Stimulated activated CD4-positive, alpha-beta T cell treated with anti-CD3 and anti-CD28 coated beads, Interleukin-4, amount 100 ng/mL, for 24 hours (primary cell): ENCODE measurements at places on chromosomes 3 and 15.

GRCh38 chr15:84834969-84835368 is 17.8 kb downstream of the ALPK3 start:
- DNase-seq, result no peak

GRCh38 chr3:121786485-121786884 is 36.9 kb upstream of the GOLGB1 start:
- DNase-seq, result no peak

- no peak for DNase-seq
Measured at GRCh38 chr3:140505213-140505612, 172.7 kb upstream of the TRIM42 start.

GRCh38 chr3:28308196-28308595 is 40.3 kb upstream of the ZCWPW2 start:
- DNase-seq, result no peak

DNA sequence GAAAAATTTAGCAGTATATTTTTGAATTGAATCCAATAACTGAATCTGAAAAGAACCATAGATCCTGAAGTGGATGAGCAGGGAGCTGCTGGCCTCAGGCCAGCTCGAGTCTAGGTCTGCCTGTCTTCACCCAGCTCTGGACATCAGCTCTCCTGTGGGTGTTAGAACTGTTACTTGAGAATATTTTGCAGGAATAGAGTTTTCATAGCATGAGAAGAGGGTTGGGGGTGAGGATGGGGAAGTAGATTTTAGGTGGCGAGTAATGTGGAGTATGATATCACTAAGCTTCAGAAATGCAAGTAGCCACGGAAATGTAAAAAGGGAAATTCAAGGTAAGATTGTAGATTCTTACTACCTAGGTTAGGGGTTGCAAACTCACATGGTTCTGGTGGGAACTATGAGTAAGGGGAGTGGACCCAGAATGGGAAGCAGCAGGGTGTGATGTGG is 6.2 kb downstream of the RAB8B start:
- no peak for DNase-seq

DNA sequence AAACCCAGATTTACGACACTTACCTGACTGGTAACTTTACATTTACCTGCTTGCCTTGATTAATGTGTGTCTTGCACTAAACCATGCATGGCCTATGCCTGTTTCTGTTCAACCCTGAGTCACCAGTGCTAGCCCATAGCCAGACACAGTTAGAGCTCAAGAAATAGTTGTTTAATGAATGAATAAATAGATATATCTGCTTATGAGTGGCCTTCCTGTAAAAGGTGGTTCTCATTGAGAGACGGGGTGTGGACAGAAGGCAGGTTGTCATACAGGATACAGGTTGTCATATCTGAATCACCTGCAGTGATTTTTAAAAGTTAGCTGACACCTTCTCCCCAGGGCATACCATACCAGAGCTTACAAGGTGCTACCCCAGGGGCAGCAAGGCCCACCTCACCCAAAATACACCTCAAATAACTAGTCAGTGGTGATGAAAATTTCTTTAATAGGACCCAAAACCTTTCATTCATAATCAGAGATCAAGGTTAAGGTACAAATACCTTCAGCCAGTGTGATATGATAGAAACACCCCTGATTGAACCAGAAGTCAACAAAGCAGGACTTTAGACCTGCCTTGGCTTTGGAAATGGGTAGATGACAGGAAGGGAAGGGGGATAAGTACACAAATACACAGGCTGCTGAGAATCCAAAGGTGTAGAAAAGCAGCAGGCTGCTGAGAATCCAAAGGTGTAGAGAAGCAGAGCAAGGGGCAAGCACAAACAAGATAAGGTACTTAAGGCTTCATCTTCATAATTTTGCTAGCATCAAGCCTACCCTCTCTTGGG is 45.4 kb upstream of the TSC22D2 start:
- no peak for DNase-seq

GRCh38 chr3:127304121-127304744 is 16.4 kb upstream of the PRR20G start:
- no peak for DNase-seq

DNA sequence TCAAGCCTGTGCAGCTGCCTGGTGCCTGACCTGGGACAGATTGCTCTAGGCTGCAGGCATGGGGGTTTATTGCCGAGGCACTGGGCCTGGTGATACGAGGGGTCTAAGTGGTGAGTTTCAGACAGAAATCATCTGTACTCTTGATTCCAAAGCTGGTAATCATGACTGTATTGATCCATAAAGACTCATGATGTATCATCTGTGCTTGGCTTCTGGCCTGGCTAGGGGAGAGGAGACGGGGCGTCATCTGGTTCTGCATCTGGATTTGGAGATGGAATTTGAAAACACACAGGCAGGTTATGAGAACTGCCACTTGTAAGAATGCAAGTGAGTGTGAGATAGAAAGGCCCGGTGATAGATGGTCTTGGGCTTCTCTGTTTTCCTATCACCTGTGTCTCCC is 337.4 kb upstream of the C2CD4B start:
- DNase-seq, result no peak

DNA sequence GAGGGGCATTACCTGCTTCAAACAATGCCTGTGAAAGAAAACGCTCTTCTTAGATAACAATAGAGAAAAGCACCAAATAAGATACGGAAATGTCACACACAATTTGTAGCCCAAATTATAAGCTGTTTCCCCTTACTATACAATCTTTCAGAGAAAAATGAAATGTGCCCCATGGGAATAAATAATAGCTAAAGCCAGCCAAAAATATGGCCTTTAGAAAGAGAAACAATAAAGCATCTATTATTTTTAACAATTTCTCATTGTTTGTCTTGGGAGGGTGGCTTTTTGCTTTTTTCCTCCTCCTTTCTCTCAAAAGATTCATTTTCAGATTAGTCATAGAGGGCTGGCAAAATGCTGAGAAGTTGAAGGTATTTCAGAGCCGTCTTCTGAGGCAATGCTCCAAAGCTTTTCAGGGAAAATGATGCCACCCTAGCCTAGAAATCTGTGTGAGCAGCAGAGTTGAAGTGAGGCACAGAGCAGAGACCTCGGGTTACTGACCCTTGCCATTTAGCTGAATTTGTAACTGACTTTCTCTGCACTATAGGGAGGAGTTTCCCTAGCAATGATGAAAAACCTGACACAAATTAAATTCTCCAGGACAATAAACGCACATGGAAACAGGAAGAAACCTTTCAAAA is 86.3 kb upstream of the PRICKLE2 start:
- no peak for DNase-seq

GRCh38 chr15:63372753-63373152 is 8.9 kb downstream of the CA12 start:
- DNase-seq, result no peak

DNA sequence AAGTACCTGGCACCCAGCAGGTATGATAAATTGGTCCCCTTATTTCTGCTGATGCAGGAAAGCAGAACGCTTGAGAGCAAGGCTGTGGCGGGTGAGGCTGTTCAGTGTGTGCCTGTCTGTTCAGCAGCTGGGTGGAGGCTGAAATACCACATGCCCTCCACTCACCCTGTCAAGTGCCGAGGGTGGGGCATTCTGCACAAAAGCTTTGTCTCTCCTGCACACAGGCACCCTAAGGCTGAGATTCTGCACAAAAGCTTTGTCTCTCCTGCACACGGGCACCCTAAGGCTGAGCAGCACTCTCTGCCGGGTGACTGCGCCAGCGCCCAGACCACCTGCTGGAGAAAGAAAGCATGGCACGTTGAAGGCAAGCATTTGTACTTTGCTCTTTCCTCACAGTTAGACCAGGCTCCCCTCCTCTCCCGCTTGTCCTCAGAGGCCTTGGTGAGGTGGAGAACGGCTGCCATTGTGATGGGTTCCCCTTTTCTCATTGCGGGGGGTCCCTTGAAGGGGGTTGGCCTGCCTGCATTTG is 97.5 kb downstream of the BDH1 start:
- peak; percentile 51 for DNase-seq

DNA sequence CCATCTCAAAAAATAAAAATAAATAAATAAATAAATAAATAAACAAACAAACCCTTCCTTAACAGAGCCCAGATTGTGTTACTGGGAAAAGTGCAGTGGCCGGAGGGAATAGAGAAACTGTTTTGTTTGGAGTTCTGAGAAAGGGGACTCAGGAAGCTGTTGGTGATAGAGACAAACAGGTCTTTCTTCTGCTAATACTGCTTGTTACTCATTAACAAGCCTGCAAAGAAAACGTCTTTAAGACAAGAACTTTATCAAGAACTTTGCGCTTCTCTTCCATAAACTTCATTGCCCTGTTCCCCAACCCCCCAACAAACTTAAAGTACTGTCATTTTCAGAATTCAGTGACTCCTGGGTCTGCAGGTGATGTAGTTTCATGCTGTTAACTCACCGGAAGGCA is 68.8 kb upstream of the GSK3B start:
- no peak for DNase-seq

DNA sequence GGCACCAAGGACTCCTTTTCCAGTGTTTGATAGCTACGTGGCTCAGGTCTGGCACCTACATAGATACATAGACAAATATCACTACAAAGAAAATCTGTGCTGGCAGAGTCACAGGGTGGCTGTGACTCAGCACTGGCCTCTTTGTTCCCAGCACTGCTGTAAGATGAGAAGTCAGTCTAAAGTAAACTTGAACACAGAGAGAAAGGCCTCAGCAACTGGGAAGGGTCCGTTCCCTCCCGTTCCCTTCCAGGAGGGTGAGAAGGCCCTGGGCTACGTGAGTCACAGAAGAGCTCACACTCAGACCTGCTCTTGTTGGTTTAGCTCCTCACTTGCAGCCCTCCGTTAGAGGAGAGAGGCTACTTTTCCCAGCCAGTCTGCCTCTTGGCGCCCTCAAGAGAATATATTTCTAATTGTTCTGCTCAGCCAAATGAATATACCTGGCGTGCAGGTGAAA is 23.1 kb downstream of the ANXA2 start:
- DNase-seq, result no peak

DNA sequence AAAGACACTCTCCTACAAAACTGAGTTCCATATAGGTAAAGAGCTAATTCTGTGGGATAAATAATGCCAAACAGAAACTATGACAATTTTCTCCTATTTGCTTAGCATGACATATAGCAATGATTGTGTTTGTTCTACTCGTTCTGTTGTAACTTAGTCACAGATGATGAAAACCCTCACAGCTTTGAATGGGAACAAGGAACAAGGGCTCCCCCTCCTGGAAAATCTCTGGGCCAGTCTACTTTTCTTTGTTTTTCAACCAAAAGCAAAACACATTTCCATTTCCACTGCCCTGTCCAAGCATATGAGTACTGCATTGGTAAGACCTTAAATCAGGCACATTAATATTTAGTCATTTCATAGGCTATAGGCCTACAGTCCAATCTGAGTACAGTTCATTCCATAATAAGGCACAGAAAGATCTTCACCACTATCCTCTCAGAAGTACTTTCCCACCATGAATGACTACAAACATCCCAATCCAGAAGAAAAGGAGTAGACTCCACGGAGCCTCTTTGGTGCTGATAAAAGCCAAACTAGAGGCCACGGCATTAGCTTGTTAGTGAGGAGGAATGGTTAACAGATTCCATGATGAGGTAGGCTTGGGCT is 67.1 kb downstream of the ATP8B4 start:
- DNase-seq, result peak; percentile 19

- DNase-seq, result no peak
Measured at GRCh38 chr3:139482206-139482605, 5.9 kb upstream of the RBP2 start.

DNA sequence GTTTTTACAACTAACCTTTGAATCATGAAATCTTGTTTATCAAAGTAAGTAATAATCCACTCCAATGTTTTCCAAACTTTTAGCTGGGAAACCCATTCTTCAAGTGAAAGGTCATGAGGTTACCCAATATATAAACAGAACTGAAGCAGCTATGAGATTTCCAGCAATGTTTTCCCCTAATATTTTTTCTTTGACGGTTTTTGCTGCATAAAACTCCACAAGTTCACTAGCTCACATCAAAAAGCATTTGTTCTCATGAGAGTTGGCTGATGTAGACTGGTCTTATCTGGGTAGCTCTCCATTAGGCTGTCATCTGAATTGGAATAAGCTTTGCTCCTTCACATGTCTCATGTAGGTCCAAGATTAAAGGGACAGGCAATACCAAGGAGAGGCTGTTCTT is 241.2 kb upstream of the LRRC3B start:
- no peak for DNase-seq

DNA sequence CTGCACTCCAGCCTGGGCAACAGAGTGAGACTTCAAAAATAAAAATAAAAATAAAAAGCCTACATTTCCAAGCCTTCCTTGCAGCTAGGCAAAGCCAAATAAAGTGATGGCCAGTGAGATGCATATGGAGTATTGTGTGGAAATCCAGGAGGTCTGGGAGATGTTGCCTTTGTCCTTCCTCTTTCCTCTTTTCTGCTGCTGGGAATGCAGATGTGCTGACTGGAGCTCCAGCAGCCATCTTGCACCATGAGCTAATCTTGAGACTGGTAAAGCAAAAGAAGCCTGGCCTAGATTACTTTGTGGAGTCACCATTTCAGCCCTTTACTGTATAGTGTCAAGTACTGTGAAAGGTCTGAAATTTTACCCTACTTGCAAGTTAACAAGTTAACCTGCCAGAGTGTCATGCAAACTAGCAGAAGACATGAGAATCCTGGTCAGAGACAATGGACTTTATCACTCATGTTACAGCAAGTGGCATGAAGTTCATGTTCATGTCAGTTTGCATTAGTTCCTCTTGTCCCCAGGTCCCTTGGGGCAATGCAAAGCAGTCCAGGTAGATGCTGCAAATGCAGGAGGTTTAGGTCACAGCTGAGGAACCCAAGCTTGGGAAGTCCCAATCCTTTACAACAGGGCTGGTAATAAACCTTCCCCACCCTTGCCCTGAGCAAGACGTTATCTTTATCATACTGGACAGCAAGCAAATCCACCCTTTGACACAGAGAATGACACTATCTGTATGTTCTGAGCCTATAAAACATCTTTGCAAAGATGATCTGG is 103.1 kb downstream of the TLE3 start:
- no peak for DNase-seq

GRCh38 chr3:144200466-144200865 is 228.8 kb downstream of the DIPK2A start:
- no peak for DNase-seq

- no peak for DNase-seq
Measured at GRCh38 chr15:101852356-101852755, 40.4 kb downstream of the OR4F15 start.

DNA sequence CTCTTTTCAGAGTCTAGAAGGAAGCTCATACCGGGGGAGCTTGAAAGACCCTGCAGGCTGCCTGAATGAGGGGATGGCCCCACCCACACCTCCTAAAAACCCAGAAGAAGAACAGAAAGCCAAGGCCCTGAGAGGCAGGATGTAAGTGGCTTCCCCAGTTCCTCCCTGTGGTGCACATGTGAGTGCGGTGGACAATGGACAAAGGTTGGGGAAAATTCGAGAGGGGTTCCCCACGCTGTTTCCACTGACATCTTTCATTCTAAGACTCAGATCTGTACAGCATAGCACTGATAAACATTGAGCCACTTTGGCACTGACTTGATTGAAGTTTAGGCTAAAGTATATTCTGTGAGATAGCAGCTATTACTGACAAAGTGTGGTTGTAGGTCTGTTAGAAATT is 79.5 kb upstream of the UMPS start:
- DNase-seq, result no peak

DNA sequence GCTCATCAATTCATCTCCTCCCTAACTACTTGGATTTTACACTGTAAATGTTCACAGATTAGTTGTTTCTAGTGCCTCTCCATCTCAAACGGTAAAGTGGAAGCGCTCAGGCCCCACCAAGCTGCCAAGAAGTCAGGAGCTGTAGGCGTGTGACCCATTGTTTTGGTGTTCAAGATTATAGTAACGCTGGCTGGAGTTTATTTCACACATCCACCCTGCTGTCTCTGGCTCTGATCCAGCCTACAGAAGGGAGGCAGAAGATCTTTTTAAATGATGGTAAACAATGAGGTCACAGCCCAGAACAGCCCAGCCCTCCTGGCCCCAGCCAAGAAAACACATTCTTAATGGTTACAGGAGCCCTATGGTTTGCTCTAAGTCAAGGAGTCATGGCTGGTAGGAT is 25.7 kb upstream of the GALNT15 start:
- DNase-seq, result no peak
